ENCODE measurements at places on chromosomes 3 and 15. TPM values are rescaled to one million over a fixed set of nuclear protein-coding genes. Genes with fewer than 3 reads are reported as not detected.

Gene ZPLD1
- not detected for total RNA-seq

Gene TRIM42
- not detected for total RNA-seq

Gene CLEC3B
- 80.8 TPM for total RNA-seq

Gene RASL12
- 12.9 TPM for total RNA-seq

Gene ENTPD3
- 0.11 TPM for total RNA-seq

Gene PRICKLE2
- 8.7 TPM for total RNA-seq

DNA sequence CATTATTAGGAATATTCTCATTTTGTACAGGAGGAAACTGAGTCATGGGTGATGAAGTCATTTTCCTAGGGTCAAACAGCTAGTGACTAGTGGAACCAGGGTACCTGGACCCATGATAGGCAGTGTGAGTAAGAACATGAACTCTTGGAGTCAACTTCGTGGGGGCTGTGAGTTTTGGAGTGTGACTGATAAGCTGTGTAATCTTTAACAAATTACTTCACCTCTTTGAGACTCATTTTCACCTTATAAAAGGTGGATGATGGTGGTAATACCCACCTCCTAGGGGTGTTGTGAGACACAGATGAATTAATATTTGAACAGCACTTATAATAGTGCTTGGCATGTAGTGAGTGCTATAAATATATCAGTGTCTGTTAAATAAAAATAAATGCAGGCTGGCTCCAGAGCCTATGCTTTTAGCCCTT is 9.1 kb downstream of the SEMA6D start:
- DNase-seq, result no peak
- no peaks in the 10 kb centered on the region for H3K27me3 ChIP-seq

GRCh38 chr3:165502707-165503106 is 306.5 kb upstream of the SLITRK3 start:
- H3K36me3 ChIP-seq, result no peaks in the 10 kb centered on the region
- H3K4me1 ChIP-seq, result no peaks in the 10 kb centered on the region
- no peak for DNase-seq
- H3K27ac ChIP-seq, result no peak overlapping the region

DNA sequence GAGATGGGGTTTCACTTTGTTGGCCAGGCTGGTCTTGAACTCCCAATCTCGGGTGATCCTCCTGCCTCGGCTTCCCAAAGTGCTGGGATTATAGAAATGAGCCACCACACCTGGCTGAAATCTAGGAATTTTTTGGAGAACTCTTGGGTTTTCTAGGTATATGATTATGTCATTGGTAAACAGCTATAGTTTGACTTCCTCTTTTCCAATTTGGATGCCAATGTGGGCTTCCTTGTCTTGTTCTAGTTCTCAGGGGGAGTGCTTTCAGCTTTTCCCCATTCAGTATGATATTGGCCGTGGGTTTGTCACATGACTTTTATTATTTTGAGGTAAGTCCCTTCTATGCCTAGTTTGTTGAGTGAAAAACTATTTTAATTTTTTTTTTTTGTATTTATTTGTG is 17.9 kb downstream of the KCNMB3 start:
- no peak overlapping the region for H3K4me3 ChIP-seq
- peaks cover 9% of the 10 kb centered on the region for H3K4me1 ChIP-seq
- DNase-seq, result no peak
- no peak overlapping the region for H3K27ac ChIP-seq
- H3K36me3 ChIP-seq, result peaks cover 57% of the 10 kb centered on the region

- no peaks in the 10 kb centered on the region for H3K27me3 ChIP-seq
- H3K27ac ChIP-seq, result no peak overlapping the region
- no peak overlapping the region for H3K4me3 ChIP-seq
- peaks cover 80% of the 10 kb centered on the region for H3K4me1 ChIP-seq
- DNase-seq, result no peak
Measured at GRCh38 chr3:159870723-159871122, 117.9 kb upstream of the IL12A start.

- no peaks in the 10 kb centered on the region for H3K36me3 ChIP-seq
- peak overlapping the region; percentile 31 for H3K27ac ChIP-seq
- peak; percentile 79 for DNase-seq
- H3K4me3 ChIP-seq, result no peak overlapping the region
- H3K27me3 ChIP-seq, result no peaks in the 10 kb centered on the region
- H3K4me1 ChIP-seq, result peaks cover 36% of the 10 kb centered on the region
Measured at GRCh38 chr3:16151109-16151508, 23.4 kb upstream of the GALNT15 start.

DNA sequence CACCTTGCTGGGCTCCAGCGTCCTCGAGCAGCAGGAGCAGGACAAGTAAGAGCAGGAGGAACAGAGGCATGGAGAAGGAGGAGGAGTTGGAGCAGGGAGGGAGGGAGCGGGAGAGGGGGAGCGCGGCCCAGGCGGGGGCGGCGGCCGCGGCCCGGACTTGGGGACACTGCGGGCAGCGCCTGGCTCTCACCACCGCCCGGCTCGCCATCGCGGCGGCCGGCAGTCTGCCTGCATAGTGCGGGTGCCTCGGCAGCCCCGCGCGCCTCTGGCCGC is 440 bp downstream of the DCBLD2 start:
- DNase-seq, result peak; percentile 49
- peak overlapping the region; percentile 98 for H3K4me3 ChIP-seq
- H3K4me1 ChIP-seq, result peaks cover 60% of the 10 kb centered on the region
- peak overlapping the region; percentile 97 for H3K27ac ChIP-seq

GRCh38 chr3:186931532-186932280 is 1.4 kb downstream of the ST6GAL1 start:
- H3K27ac ChIP-seq, result peak overlapping the region; percentile 98
- H3K27me3 ChIP-seq, result no peaks in the 10 kb centered on the region
- peak; percentile 61 for DNase-seq
- H3K4me1 ChIP-seq, result peaks cover 74% of the 10 kb centered on the region
- H3K36me3 ChIP-seq, result no peaks in the 10 kb centered on the region
- peak overlapping the region; percentile 92 for H3K4me3 ChIP-seq

DNA sequence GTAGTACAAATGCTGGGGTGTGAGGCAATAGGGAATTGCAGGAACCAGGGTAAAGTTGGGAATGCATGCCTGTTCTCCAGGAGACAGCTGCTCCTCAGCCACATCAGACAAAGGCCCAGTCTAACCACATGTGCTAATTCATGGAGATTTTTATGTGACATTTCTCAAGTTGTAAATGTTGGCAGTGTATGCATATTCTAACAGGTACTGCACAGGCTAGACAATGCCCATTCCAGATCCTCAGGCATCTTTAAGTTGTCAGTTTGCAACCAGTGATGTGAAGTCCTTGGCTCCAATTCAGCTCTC is 84.9 kb downstream of the EEFSEC start:
- H3K27me3 ChIP-seq, result no peaks in the 10 kb centered on the region
- no peaks in the 10 kb centered on the region for H3K36me3 ChIP-seq
- H3K27ac ChIP-seq, result no peak overlapping the region
- DNase-seq, result no peak

DNA sequence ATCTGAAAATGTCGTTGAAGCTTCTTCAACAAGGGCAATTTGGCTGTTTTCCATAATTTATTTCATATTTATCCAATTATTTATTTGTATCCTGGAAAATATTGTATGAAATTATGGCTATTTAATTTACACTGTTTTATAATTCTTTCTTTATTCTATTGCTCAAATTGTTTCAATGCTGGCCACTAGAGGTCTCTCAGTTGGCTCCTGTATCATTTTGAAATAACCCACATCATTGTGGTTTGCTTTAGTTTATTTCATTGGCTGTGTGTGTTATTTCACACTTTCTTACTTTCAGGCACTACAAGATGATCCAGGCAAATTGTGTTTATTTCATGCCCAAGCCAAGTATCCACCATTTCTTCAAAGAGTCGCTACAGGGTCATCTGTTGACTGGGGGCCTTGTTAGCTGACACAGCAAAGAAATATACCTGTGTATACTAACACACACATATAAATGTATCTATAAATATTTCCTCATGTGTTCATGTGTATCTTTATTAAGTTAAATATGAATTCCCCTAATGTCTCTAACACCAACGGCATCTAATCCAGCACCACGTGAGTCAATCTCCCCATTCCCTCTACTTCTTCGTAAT is 86.2 kb downstream of the NPAP1 start:
- H3K27ac ChIP-seq, result no peak overlapping the region
- H3K36me3 ChIP-seq, result no peaks in the 10 kb centered on the region
- H3K4me1 ChIP-seq, result no peaks in the 10 kb centered on the region
- DNase-seq, result no peak
- peaks cover 13% of the 10 kb centered on the region for H3K27me3 ChIP-seq

GRCh38 chr3:86995537-86995936 is 4.6 kb upstream of the VGLL3 start:
- peaks cover 14% of the 10 kb centered on the region for H3K27me3 ChIP-seq
- H3K4me1 ChIP-seq, result peaks cover 11% of the 10 kb centered on the region
- DNase-seq, result no peak
- H3K4me3 ChIP-seq, result no peak overlapping the region
- no peak overlapping the region for H3K27ac ChIP-seq
- no peaks in the 10 kb centered on the region for H3K36me3 ChIP-seq

GRCh38 chr15:63299943-63300575 is 22.7 kb downstream of the APH1B start:
- peaks cover 37% of the 10 kb centered on the region for H3K36me3 ChIP-seq
- no peak overlapping the region for H3K27ac ChIP-seq
- H3K4me1 ChIP-seq, result peaks cover 4% of the 10 kb centered on the region
- no peak for DNase-seq
- H3K27me3 ChIP-seq, result no peaks in the 10 kb centered on the region

DNA sequence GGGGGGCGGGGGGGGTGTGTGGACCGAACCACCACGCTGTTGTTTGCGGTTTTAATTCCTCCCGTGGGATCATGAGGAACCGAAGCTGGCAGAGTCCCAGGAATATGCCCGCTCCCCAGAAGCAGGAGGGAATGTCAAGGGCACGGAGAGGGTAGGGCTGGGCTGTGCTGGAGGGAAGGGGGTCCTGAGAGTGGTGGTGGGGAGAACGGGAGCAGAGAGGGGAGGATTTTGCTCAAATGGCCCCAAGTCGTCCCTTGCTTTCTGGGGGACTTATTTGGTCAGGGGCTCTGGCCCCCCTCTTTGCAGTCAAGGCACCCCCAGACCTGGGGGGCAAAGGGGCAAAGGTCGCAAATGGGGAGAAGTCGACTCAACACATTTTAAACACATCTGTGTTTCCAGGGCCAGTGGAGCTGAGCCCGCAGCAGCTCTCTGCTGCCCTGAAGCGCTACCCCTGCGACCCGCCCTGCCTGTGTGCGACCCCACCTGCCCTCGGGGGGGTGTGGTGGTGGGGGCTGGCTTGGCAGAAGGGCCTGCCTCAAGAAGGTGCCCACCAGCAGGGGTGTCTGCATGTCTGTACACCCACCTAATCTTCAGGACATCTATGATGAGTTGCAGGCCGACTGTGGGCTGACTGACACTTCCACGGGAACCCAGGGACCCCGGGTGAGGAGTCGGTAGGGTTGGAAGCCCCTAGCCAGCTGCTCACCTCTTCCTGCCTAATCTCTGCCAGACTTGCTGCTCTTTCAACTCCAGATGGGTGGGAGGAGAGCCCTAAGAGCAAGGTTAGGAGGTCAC is 602 bp upstream of the ATP2B2 start:
- no peak overlapping the region for H3K27ac ChIP-seq
- peaks cover 83% of the 10 kb centered on the region for H3K27me3 ChIP-seq
- H3K4me3 ChIP-seq, result peak overlapping the region; percentile 52
- no peaks in the 10 kb centered on the region for H3K36me3 ChIP-seq

- no peaks in the 10 kb centered on the region for H3K4me1 ChIP-seq
- no peaks in the 10 kb centered on the region for H3K27me3 ChIP-seq
- no peaks in the 10 kb centered on the region for H3K36me3 ChIP-seq
Measured at GRCh38 chr3:145820170-145820569, 340.8 kb downstream of the PLOD2 start.

DNA sequence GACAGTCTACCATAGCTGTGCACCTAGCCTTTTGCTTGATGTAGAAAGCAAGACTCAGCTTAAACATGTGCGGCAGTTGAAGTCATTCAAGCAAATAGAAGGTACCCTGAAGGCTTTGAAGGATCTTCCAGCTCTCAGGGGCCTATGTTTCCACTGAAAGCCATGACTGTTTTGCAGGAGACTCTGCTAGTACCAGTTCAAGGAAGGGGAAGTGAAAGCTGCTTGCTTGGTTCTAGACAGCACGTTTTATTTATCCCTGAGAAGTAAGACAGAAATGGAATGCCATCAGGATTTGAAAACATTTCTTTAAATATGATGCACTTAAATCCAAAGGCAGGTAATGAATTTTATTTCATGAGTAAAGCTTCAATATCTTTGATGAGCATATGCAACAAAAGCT is 311.4 kb downstream of the PDCD6IP start:
- H3K4me1 ChIP-seq, result no peaks in the 10 kb centered on the region
- no peak overlapping the region for H3K4me3 ChIP-seq
- no peak for DNase-seq
- H3K27me3 ChIP-seq, result peaks cover 2% of the 10 kb centered on the region
- no peaks in the 10 kb centered on the region for H3K36me3 ChIP-seq

DNA sequence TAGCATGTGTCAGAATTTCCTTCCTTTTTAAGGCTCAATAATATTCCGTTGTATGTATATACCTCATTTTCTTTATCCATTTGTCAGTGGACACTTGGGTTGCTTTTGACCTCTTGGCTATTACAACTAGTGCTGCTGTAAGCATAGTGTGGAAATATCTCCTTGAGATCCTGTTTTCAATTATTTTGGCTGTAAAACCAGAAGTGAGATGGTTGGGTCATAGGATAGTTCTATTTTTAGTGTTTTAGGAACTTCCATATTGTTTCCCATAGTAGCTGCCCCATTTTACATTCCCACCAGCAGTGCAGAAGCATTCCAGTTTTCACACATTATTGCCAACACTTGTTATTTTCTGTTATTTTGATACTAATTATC is 70.4 kb upstream of the C15orf39 start:
- DNase-seq, result no peak
- H3K27ac ChIP-seq, result no peak overlapping the region
- no peaks in the 10 kb centered on the region for H3K4me1 ChIP-seq
- H3K36me3 ChIP-seq, result no peaks in the 10 kb centered on the region
- no peaks in the 10 kb centered on the region for H3K27me3 ChIP-seq
- no peak overlapping the region for H3K4me3 ChIP-seq

GRCh38 chr3:140953028-140953960 is 11.7 kb downstream of the SLC25A36 start:
- peaks cover 100% of the 10 kb centered on the region for H3K4me1 ChIP-seq
- peak overlapping the region; percentile 19 for H3K27ac ChIP-seq
- peaks cover 10% of the 10 kb centered on the region for H3K36me3 ChIP-seq

- no peaks in the 10 kb centered on the region for H3K36me3 ChIP-seq
- H3K4me1 ChIP-seq, result peaks cover 67% of the 10 kb centered on the region
- peak overlapping the region; percentile 58 for H3K27ac ChIP-seq
Measured at GRCh38 chr3:67647390-67647878, 7.0 kb downstream of the SUCLG2 start.

- peaks cover 14% of the 10 kb centered on the region for H3K4me1 ChIP-seq
- no peaks in the 10 kb centered on the region for H3K36me3 ChIP-seq
- no peak overlapping the region for H3K27ac ChIP-seq
- H3K27me3 ChIP-seq, result peaks cover 77% of the 10 kb centered on the region
- H3K4me3 ChIP-seq, result peak overlapping the region; percentile 68
- no peak for DNase-seq
Measured at GRCh38 chr15:80404761-80405553, 775 bp downstream of the ARNT2 start.

GRCh38 chr3:96354742-96355141 is 459.7 kb upstream of the EPHA6 start:
- H3K4me3 ChIP-seq, result no peak overlapping the region
- DNase-seq, result no peak
- H3K4me1 ChIP-seq, result no peaks in the 10 kb centered on the region
- H3K27ac ChIP-seq, result no peak overlapping the region
- H3K27me3 ChIP-seq, result no peaks in the 10 kb centered on the region
- no peaks in the 10 kb centered on the region for H3K36me3 ChIP-seq

All from left ventricle myocardium inferior (tissue), 1 donor.